ENCODE measurements at places on chromosomes 7 and 10.

DNA sequence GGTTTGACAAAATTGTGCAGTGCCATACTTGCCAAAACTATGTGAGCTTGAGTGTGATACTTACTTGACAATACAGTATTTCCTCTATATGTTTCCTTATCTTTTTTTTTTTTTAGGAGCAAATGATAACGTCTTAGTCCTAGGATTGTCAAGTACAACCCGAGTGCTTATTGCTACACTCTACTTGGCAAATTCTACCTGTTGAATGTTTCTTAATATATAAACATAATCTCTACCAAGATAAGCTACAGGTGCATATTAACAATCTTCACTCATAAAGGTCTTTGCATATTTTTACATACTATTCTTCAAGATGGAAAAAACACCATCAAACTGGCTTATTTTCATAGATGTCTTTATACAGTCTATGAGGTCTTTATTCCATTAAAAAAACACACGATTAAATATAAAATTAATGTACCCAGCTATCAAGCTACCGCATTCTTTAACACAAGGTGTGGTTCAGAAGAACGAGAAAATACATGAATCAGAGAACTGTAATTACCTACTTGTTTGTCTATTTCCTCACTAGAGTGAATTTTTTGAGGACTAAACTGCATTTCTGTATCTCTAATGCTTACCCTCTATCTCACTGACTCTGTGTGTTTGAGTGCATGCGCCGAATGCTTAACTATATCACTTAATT is 76.1 kb upstream of the PDSS1 start:
- DNase-seq, result no peak

GRCh38 chr7:127824682-127825081 is 172.7 kb downstream of the SND1 start:
- no peak for DNase-seq

DNA sequence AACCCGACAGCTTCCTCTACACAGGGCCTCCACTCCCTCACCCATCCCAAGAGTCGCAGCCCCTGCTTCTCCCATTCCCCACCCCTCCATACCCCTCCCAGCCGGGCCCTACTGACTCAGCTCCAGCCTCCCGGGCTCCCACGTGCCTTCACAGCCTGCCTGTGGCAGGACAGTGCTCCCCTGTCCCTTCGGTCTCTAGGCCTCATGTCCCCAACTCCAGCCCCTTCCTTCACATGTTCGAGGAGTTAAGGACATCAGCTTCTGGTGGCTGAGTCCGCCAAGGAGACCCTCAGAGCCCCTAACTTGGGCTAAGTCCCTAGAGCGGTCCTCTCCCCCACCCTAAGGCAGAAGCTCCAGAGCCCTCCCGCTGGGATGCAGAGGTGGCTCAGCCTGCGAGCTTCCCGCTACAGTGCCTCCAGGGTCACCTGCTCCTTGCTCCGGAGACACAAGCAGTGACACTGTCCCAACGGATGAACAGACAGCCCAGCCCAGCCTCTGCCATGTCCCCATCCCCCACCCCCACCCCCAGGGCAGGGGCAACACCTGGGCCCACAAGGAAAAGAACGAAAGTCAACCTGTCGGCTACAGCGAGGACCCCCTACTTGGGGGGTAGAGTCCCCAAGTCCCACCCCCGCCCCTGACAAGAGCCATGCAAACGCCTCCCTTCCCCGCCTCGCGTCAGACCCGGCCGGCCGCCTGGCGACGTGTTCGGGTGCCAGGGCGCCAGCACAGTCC is 716 bp downstream of the SMARCD3 start:
- DNase-seq, result no peak

DNA sequence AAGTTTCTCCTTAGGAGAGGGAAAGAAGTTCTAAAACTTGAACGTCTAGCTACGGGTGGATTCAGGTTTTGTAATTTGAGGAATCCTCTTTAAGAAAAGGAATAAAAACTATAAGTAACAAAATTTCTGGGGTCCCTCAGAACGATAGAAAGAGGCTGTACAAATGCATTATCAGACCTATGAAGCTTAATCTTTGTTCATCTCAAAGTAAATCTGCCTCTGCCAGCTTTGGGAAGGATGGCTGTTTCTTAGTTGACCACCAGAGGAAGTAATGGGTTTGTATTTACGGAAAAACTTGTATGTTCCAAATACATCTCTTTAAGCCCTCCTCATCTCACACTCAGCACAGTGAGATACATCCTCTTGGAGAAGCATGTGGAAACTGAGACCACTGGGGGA is 864 bp downstream of the PSTK start:
- no peak for DNase-seq

GRCh38 chr7:133977409-133978274 is 149.5 kb upstream of the LRGUK start:
- DNase-seq, result no peak

DNA sequence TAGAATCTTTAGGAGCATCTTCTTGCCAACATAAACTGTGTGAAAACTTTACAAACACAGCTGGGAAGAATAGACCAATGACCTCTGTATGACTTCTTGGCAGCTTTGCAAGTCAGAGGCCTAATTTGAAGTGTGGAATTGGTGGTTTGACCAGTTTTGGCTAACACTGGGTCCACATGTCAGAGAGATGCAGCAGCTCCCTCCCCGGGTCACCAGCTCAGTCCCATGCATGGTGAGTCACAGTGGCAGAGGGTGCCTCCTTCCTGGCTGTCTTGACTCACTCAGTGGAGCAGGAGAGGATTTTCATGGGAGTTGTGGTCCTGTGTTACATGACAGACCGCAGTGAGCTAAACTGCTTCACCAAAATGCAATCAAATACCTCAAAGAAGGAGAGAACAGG is 8.2 kb upstream of the STARD3NL start:
- DNase-seq, result no peak

GRCh38 chr10:125217990-125218675 is 57.8 kb upstream of the CTBP2 start:
- DNase-seq, result no peak

DNA sequence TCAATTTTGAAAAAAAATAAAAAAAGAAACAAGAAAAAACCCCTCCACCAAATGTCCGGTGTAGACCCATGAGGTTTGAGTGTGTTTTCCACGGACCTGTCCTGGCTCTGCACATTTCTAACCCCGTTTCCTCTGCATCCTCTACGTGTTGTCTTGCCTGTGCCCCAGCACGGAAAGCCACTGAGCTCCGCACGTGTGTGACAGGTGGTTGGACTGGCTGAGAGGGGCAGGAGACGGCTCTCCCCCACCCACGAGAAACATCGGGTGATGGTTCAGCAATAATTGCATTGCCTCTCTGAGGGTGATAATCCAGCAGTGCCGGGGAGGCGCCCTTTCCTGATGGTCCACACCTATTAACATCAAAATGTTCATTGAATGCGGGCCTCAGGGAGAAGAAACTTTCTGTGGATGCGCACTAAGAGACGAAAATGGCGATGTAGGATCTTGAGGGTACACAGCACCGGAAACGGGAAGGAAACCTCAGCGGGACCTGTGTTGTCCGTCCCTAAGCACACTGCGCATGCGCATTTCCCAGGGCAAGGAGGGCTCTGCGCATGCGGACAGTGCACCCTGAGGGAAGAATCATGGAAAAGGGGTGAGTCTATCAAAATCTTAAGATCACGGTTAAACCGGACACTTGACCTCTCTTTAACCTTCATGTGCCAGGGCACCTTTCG is 470.1 kb upstream of the ADARB2 start:
- DNase-seq, result no peak

DNA sequence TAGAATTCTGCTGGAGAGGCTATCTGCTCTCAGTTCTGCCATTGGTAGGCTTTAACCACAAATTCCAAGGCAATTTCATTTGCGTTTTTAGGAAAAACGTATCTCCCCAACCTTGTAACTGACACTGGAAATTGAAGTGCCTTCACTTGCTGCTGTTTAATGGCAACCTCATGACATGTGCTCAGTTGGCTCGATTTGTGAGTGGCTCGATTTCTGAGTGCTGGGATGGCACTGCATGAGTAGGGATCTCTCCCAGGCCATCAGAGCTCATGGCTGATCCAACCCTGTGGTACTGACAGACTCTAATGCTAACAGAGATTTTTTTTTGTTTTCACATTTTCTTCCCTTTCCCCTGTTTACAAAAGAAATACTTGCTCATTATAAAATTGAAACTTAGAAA is 56.0 kb downstream of the SUFU start:
- DNase-seq, result no peak

GRCh38 chr10:125849448-125849847 is 26.1 kb downstream of the BCCIP start:
- no peak for DNase-seq

DNA sequence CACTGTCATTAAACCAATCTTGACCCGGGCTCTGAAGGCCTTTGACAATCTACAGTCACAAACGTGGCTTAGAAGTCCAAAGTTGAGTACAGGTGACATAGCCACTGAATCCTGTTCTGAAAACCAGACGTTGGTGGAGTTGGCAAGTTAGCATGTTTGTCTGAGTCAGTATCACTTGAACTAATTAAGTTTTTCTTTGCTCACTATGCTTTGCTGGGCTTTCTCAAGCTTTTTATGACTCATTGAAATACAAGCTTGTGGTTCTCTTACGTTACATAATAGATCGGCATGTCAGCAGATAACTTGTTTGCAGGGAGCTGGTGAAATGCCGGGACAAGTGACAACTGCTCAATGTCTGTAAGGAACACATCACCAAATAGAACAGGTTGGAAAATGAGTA is 53.8 kb downstream of the ARL5B start:
- DNase-seq, result no peak

DNA sequence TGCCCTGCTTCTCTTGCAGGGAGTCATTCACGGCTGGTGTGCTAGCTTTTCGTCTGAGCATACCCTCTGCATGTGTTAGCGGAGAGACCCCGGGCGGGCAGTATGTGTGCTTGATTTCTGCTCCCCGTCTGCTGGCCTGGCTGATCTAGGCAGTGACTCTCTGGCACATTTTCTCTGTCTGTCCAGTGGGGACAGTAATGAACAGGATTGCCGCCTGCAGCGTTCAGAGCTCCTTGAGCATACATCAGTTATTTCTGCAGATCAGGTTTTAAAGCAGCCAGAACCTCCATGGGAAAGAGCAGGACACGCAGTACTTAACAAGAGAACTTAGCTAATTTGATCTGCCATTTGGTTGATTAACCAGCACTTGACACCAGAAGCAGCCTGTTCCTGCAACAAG is 242.5 kb downstream of the CELF2 start:
- DNase-seq, result no peak

- DNase-seq, result no peak
Observed at GRCh38 chr7:2049111-2049781, 183.5 kb downstream of the MAD1L1 start.

GRCh38 chr7:55052081-55052480 is 33.3 kb downstream of the EGFR start:
- no peak for DNase-seq

DNA sequence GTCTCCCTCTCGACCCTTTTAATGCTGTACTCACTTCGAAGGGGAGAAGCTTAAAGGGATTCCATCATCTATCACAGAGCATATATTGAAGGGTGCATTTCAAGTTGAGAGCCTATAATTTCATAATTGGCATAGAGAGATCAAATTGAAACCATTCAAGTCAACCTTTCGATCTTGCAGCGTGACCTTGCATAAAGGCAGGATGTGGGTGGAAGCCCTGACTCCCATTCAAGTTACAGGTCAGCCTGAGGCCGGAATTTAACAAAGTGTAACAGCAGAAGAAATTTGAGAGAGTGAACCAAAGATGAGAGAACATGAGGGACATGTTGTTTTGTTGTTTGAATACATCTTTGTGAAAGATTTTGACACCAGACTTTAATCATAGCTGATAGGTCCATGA is 195.3 kb upstream of the TPK1 start:
- DNase-seq, result no peak

GRCh38 chr10:124963866-124964720 is 22.2 kb downstream of the ZRANB1 start:
- no peak for DNase-seq

DNA sequence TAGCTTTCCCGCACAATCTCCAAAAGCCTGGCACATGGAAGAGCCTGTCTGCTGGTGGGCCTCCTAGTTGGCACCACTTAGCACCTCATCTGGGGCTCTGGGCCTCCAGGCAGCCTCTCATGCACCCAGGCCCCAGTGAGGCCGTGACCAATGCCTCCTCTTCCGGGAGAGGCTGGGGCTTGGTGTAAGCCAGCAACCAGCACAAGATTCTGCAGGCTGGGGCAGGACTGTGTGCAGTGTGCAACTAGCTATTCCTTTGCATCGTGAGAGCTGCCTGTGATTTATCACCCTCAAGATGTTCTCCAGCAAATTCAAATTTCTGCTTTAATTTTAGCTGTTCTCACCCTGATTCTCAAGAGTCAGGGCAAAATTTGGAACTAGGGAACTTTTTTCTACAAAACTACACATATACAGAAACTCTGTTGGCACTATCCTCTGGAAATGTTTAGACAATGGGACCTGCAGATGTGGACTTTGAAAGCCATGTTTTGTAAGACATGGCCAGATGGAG is 603.7 kb upstream of the MKI67 start:
- no peak for DNase-seq

DNA sequence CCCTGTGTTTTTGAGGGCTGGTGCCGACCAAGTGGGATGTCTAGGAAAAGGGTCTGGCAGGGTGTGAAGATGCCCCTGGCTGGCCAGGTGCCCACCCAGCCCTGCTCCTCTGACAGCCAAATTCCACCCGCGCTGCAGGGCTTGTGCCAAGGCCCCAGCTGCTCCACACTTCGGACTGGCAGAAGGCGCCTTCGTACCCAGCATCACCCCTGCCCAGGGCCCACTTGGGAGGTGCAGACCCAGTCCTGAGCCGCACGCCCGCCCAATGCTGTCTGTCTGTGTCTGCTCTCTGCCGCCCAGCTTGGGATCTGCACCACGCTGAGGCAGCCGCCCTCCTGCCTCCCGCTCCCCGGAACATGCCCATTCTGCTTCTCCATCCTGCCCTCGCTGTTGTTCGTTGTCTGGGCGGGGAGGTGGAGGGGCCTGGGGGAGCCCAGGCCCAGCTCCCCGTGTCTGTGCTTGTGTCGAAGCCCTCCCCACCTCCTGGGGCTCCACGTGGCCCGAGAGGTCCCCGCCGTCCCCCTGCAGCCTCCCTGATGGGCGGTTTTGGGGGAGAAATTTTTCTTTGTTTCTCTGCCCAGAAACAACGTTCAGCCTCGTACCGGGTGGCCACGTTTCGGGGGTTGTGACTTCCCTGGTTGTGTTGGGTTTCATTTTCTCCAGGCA is 36.9 kb upstream of the PPIF start:
- no peak for DNase-seq

GRCh38 chr10:4677296-4678021 is 148.5 kb upstream of the AKR1E2 start:
- no peak for DNase-seq

GRCh38 chr7:1239803-1240516 is 7.3 kb downstream of the UNCX start:
- DNase-seq, result no peak

DNA sequence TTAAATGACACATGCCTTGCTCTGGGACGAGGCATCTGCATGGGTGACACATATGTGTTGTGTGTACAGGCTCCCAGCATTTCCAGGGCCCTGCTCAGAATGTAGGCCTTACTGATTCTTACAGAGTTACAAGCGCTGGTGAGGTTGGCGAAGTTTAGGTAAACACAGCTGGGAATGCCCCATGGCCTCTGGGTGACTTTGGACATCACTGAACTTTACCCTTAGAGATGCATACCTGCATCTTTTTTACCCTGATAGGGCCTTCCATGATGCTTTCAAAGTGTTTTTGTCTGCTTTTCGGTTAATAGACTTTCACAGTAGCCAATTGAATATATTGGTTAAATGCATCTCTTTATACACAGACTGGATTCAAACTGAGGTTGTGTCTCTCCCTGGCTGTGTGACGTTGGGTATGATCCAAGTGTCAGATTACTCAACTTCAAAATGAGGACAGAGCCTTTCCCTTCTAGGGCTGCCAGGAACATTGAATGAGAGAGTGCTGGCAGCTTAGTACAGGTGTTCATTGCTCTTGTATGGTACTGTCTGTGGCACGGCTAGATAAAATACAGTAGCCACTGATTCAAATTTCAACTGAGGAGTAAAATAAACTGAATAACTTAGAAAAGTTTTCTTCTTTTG is 29.5 kb downstream of the EGFR start:
- no peak for DNase-seq
